ENCODE measurements at places on chromosomes 1 and 21.
A peak's percentile ranks its signal among the peaks of the same experiment; 100 is the strongest.

- DNase-seq: peak; percentile 39
Measured at GRCh38 chr1:50704126-50704525, 255.9 kb downstream of the FAF1 start.

- peak; percentile 54 for DNase-seq
Measured at GRCh38 chr1:5140962-5141361, 486.6 kb downstream of the AJAP1 start.

DNA sequence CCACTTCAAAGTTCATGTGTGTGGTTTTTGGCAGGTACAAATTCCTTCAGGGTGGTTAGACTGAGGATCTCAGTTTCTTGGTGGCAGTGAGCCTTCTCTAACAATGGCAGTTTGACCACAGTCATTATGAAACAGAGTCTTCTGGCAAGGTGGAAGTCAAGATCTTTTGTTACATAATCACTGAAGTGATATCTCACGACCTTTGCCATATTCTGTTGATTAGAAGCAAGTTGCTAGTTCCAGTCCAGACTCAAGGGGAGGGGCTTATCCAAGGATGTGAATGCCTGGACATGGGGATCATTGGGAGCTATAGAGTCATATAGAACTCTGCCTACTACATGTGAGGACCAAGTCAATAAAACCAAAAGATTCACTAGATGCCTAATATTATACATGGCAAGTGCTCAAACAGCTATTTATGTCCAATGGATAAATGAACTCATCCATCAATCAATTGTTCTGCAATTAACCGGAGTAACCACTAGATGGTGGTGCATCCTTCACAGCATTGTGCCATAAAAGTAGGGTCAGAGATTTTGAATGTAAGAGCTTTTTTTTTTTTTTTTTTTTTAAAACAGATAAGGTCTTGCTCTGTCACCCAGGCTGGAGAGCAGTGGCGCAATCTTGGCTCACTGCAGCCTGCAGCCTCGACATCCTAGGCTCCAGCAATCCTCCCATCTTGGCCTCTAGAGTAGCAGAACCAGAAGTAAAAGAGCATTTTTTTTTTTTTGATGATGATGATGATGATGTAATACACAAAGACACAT, 131.9 kb downstream of the CRB1 start:
- DNase-seq: peak; percentile 52

GRCh38 chr1:22133931-22134324, 9.0 kb downstream of the WNT4 start:
- no peak for DNase-seq

DNA sequence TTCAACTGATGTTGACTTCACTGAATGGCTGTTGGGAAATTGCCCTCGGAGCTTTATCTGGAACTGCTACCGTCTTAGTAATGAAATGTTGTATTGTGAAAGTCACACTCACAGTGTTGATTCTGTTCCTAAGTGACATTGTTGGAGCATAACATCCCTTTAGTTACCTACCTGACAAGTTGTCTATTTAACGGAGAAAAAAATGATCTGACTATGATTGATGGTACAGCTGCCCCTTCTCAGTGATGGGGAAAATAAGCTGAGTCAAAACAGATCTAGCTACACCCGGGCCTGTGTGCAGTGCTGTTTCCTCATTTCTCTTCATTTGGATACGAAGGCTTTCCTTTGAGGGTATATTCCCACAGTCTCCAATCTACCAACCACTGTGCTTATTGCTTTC, 472.3 kb upstream of the BRINP3 start:
- DNase-seq: no peak

DNA sequence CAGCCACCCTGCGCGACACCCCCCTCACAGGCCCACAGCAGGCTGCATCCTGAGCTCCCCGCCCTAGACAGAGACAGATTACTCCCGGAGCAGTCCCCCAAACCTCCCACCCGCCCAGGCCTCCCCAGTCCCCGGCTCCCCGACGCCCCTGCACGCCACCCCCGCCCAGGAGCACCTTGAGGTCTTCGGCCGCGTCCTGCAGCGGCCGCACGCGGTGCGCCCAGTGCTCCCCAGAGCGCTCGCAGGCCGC, 731 bp downstream of the TRIM11 start:
- no peak for DNase-seq

DNA sequence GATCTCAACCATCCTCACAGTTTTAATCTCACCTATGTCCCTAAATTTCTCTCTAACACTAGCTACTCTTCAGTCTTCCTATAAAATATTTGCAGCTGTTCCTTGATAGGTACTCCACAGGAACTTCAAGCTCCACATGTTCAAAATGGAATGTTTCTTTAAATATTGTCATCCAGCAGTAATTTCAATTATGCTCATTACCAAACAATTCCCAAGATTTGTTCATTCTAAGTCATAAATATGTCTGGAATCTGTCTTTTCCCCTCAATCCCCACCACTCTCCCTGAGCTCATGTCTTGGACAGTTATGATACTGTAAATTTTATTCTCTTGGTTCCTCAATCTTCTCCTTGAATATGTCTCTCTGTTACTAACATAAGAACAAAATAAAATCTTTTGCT, 214.4 kb downstream of the NRIP1 start:
- peak; percentile 14 for DNase-seq

GRCh38 chr1:107510347-107510746, 369.5 kb downstream of the NTNG1 start:
- DNase-seq: no peak

GRCh38 chr1:161080441-161081405, 8.6 kb downstream of the NECTIN4 start:
- DNase-seq: no peak

DNA sequence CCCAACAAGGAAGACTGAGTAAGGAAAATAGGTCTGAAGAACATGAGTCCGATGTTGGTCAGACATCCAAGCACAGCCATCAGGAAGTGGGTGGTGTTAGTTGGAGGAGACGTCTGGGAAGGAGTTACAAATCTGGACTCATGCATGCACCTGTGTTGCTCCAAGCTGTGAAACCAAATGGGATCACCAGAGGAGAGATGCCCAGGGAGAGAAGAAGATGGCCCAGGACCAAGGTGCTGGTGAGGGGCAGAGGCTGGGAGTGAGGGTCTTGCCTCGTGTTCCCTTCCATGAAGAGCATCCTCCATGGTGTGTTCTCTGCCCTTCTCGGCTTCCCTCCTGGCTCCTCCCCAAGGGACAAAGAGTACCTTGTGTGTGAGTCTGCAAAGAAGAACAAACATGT, 405.6 kb downstream of the NPHP4 start:
- no peak for DNase-seq

DNA sequence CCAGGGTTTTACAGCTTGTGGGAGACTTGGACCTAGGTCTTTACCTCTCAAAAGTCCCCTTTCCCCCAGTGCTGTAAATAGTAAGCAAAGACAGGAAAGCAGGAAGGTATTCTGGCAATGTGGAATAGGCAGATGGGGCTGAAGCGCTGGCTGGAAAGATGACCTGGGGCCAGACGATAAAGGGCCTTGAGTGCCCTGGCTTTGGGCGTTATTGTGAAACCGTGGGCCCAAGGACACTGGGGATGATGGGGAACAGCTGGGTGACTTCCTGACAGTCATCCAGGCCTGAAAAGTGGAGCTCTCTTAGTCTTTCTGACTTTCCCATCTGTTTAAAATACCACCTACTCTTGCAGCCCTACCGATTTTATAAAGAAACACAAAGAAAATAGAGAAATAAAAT, 16.3 kb downstream of the URB2 start:
- DNase-seq: no peak

GRCh38 chr1:205661429-205662134, 18.7 kb downstream of the SLC45A3 start:
- DNase-seq: no peak

DNA sequence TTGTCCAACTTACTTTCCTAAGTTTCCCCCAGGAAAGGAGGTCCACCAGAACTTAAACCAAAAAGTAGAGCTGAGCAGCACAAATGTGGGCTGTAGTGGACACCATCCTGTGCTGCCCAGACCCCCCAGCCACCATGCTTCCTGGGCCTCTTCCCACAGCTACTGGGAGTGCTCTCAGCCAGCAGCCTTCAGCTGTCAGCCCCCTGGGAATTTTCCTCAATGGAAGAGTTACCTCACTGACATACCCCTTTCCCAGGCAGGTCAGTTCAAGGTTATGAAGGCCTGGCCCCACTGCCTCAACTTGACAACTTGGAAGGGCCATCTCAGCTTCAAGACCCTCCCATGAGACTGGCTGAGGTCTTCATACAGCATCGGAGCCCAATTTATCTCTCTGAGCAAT, 47.7 kb downstream of the CDCP2 start:
- no peak for DNase-seq

DNA sequence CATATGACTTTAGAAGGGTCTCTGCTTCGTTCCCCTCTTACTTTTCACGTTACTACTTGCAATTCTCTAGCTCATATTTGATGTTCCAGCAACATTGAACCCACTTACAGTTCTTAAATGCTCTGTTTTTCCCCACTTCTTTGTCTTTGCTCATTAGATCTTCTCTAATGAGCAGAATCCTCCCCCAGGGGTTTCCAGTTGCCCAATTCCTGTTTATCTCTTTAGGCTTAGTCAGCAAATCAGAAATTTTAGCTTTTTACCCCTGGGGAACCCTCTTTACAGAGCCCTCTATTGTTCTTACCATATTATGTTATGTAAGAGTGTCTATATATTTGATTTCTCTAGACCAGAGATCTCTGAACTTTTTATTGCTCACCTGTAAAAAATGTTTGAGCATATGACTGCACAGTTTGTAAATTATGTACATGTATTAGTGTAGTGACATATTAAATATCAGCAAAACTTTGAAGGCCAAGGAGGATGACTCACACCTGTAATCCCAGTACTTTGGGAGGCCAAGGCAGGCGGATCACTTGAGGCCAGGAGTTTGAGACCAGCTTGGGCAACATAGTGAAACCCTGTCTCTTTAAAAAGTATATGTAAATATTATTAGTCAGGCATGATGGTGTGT, 71.4 kb downstream of the FNBP1L start:
- DNase-seq: peak; percentile 68

DNA sequence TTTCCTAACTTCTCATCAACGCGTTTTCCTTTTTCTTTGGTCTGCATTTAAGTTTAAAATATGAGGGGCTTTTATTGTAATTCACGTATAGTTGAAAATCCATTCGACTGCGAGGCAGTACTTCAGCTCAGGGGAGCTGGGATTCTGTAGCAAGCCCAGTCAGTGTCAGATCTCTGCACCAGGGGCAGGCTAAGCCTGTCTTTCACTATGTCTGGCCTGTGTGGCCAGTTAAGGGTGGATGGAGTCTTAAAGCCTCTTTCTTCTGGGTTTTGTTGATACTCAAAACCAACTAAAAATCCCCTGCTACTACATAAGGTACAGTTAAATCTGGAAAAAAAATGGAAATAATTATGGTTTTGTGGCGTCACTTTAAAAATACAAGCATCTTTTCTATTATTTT, 124.7 kb downstream of the TYW3 start:
- no peak for DNase-seq

GRCh38 chr1:2468041-2468472, 8.0 kb upstream of the PLCH2 start:
- peak; percentile 17 for DNase-seq

GRCh38 chr1:98704971-98705370, 43.5 kb downstream of the SNX7 start:
- no peak for DNase-seq

GRCh38 chr21:21230672-21231071, 232.5 kb downstream of the NCAM2 start:
- no peak for DNase-seq

DNA sequence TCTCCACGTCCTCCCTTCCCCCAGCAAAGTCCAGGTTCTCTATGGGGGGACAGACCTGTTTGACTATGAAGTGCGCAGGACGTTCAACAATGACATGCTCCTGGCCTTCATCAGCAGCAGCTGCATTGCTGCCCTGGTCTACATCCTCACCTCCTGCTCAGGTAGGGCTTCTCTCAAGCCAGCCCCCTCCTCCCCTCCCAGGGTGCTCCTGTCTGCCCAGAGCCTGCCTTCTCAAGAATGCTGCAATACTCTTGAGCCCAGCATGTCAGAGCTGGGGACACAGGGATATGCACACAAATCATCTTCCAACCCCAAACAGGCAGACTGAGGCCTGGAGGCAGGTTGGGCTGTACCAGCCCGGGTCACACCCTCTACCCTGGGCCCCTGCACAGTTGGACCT, 35.4 kb downstream of the DISP3 start:
- no peak for DNase-seq

GRCh38 chr1:31910933-31911332, 27.2 kb downstream of the PTP4A2 start:
- DNase-seq: no peak

DNA sequence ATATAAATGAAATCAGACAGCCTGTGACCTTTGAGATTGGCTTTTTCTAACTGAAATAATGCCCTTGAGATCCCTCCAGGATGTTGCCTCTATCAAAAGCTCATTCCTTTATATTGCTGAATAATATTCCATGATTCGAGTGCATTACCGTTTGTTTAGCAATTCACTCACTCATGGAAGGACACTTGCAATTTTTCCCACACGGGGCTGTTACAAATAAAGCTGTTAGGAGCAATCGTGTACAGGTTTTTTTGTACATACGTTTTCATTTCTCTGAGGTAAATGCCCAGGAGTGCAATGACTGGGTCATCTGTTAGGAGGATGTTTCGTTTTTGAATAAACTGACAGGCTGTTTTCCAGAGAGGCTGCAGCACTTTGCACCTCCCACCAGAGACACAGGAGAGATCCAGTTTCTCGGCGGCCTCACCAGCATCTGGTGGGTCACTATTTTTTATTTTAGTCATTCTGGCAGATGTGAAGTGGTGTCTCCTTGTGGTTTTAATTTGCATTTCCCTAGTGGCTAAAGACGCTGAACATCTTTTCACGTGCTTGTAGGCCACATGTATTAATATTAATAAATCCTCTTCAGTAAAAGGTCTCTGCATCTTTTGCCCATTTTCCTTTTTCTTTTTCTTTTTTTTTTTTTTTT, 11.0 kb downstream of the PRDM15 start:
- no peak for DNase-seq

DNA sequence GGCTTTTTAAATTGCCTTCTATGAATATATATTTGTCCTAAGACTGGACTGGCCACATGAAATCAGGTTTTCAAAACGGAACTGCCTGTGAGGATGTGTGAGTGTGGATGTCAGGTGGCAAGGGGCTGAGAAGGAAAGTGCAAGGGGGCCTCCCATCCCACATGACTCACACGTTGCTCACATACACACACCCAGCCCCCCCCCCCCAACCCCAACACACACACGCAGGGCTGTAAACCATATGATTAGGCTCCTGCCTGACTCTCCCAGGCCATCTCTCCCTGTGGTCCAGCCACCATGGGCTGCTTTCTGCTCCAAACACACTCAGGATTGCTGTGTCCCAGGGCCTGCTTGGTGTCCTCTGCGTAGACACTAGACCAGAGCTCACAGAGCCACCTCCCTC, 22.4 kb downstream of the DEGS1 start:
- peak; percentile 72 for DNase-seq

Measured in kidney tubule cell (primary cell).